Right ventricle myocardium inferior (tissue), 1 donor: ENCODE measurements at places on chromosomes 2 and 18. TPM values are rescaled to one million over a fixed set of nuclear protein-coding genes. Genes with fewer than 3 reads are reported as not detected.

The DLGAP1 gene
- total RNA-seq: not detected

The TMEM198 gene
- total RNA-seq: 2.7 TPM

The IL36A gene
- total RNA-seq: not detected

The GRB14 gene
- 22.1 TPM for total RNA-seq

The ERICH2 gene
- not detected for total RNA-seq

The SEC11C gene
- 23.5 TPM for total RNA-seq

The SLC66A2 gene
- 29.3 TPM for total RNA-seq

The SP140 gene
- total RNA-seq: 0.32 TPM

The NGEF gene
- total RNA-seq: 0.51 TPM

The SOWAHC gene
- total RNA-seq: 2.5 TPM

The ITPRIPL1 gene
- 1.4 TPM for total RNA-seq

The UGT1A6 gene
- not detected for total RNA-seq

The SFT2D3 gene
- total RNA-seq: 3.1 TPM

The MC5R gene
- not detected for total RNA-seq

The MDH1B gene
- total RNA-seq: 0.68 TPM

The TEKT4 gene
- 0.16 TPM for total RNA-seq

The ZNF532 gene
- 64.1 TPM for total RNA-seq

The CLEC4F gene
- 0.22 TPM for total RNA-seq

The IL1F10 gene
- not detected for total RNA-seq

The IL1R1 gene
- total RNA-seq: 26.6 TPM

The CPS1 gene
- total RNA-seq: 3.0 TPM

The SLC35F6 gene
- 20.3 TPM for total RNA-seq

The OTOS gene
- not detected for total RNA-seq

The COLEC12 gene
- 9.9 TPM for total RNA-seq

The ATP6V1B1 gene
- not detected for total RNA-seq

The ANKRD62 gene
- not detected for total RNA-seq

The CRYGD gene
- total RNA-seq: not detected

The GALNT13 gene
- not detected for total RNA-seq

The SNTG2 gene
- total RNA-seq: 2.4 TPM

The CEBPZOS gene
- 65.0 TPM for total RNA-seq

The C2orf42 gene
- total RNA-seq: 14.1 TPM

The PARD3B gene
- 7.8 TPM for total RNA-seq

The CPLX4 gene
- total RNA-seq: not detected

The SP5 gene
- total RNA-seq: 0.19 TPM

The IL36RN gene
- total RNA-seq: not detected

The MRPS5 gene
- 77.2 TPM for total RNA-seq

The DUSP28 gene
- 14.4 TPM for total RNA-seq

The ALPP gene
- not detected for total RNA-seq

The LYG1 gene
- 0.57 TPM for total RNA-seq

The AMER3 gene
- total RNA-seq: not detected
